ENCODE measurements at places on chromosomes 16 and 17.

- no peak for DNase-seq
- H3K36me3 ChIP-seq, result no peaks in the 10 kb centered on the region
- peaks cover 2% of the 10 kb centered on the region for H3K27me3 ChIP-seq
- H3K4me3 ChIP-seq, result no peak overlapping the region
Observed at GRCh38 chr17:83159204-83160049, 80.0 kb downstream of the METRNL start.

GRCh38 chr17:49515196-49515770 is 20.2 kb downstream of the NGFR start:
- no peak for DNase-seq
- H3K36me3 ChIP-seq, result peaks cover 5% of the 10 kb centered on the region
- H3K4me1 ChIP-seq, result peaks cover 2% of the 10 kb centered on the region
- no peak overlapping the region for H3K27ac ChIP-seq

- H3K27ac ChIP-seq, result no peak overlapping the region
- DNase-seq, result no peak
- no peaks in the 10 kb centered on the region for H3K36me3 ChIP-seq
- H3K27me3 ChIP-seq, result peaks cover 9% of the 10 kb centered on the region
- H3K4me3 ChIP-seq, result no peak overlapping the region
Observed at GRCh38 chr16:2142942-2143877, 5.2 kb upstream of the RAB26 start.

- no peaks in the 10 kb centered on the region for H3K4me1 ChIP-seq
- H3K4me3 ChIP-seq, result no peak overlapping the region
- no peak for DNase-seq
- no peaks in the 10 kb centered on the region for H3K36me3 ChIP-seq
- H3K27me3 ChIP-seq, result peaks cover 5% of the 10 kb centered on the region
Observed at GRCh38 chr16:85448557-85449190, 164.4 kb upstream of the GSE1 start.

Measured in endothelial cell (in vitro differentiated cells).